ENCODE measurements at places on chromosomes 16 and 17.

DNA sequence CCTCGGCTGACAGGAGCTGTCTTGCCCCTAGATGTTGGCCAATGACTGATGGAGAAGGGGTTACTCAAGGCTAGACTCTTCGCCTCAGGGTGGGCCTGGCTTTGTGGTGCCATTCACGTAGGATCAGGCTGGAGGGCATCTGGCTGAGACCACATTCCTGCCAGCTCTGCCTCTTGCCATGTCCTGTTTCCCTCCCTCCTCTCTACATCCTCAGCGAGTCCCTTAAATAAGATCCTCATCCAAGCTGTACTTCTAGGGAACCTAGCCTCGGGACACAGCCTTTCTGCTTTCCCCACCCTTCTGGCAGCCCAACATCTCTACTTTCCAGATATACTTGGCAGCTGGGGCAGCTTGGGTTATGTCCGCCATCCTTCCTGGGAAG lies 27.9 kb upstream of the EFCAB13 start:
- DNase-seq = no peak

GRCh38 chr16:72552654-72553053 lies 380.7 kb upstream of the PMFBP1 start:
- DNase-seq = no peak

- no peak for DNase-seq
Observed at GRCh38 chr16:14028202-14028601, 42.9 kb upstream of the MRTFB start.

DNA sequence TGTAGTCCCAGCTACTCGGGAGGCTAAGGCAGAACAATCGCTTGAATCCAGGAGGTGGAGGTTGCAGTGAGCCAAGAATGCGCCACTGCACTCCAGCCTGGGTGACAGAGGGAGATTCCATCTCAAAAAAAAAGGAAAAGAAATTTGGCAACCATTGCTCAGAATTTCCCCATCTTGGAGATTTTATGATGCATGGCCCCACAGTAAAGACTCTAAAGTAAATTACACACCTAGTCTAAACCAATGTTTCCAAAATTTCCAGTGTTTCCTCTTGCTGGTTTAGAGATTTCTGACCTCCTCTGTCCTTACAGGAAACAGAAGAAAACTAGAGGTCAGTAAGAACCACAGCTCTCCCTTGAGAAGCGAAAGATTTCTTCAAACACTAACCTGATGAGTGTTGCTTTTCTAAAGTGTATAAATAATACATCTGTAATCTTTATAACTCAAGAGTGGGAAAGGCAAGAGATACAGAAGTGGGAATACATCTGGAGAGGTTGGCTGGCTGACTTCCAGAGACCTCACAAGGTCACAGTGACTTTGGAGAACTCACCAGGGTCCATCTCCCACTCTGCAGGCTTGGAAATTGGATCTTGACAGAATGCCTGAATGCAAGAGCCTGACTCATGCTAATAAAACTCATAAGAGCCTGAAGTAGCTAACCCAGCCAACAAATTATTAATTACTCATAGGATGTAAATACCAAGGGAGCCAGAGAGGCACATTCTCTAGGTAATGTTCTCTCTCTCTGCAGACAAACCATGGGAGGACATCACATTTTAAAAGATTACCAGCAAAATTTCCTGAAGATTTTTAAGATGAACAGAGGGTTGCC lies 8.8 kb downstream of the ADAT1 start:
- DNase-seq = peak; percentile 68

DNA sequence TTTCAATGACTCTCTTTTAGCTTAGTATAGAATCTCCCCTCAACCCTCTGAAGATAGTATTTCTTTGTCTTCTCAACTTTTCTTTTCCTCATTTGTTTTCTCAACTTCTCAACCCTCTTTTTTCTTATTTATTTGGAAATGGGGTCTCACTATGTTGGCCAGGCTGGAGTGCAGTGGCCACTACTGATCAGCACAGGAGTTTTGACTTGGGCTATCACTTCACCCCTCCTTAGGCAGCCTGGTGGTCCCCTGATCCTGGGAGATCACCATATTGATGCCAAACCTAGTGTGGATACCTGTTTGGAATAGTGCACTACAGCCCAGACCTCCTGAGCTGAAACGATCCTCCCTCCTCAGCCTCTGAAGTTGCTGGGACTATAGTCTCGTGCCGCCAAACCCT lies 79.8 kb downstream of the PITPNC1 start:
- no peak for DNase-seq

DNA sequence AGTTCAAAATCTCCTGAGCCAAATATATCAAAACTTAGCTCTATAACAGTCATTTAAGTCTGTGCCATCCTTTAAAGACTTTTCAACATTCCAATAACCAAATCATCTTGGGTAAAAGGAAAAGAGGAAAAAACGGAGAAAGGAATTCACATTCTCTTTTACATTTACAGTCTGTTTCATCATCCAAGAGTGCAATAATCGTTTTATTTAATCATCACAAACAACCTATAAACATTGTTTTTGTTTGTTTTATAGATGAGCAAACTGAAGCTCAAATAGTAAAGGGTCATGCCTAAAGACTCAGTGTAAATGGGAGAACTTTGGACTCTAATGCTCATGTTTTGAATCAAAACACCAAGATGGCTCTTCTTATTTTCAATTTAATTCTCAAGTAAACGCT lies 252.3 kb downstream of the TOX3 start:
- no peak for DNase-seq

GRCh38 chr17:12342609-12343435 lies 322.1 kb downstream of the MAP2K4 start:
- no peak for DNase-seq

GRCh38 chr17:14118951-14119350 lies 49.6 kb downstream of the COX10 start:
- DNase-seq = no peak

- DNase-seq = peak; percentile 6
Observed at GRCh38 chr17:68431661-68432071, 25.6 kb downstream of the WIPI1 start.

All from fibroblast of lung (primary cell).